Cardiac fibroblast (primary cell): ENCODE measurements at places on chromosomes 2 and 18.
A peak's percentile ranks its signal among the peaks of the same experiment; 100 is the strongest.

GRCh38 chr2:69798909-69799526 is 30.4 kb upstream of the GMCL1 start:
- peak; percentile 79 for DNase-seq

DNA sequence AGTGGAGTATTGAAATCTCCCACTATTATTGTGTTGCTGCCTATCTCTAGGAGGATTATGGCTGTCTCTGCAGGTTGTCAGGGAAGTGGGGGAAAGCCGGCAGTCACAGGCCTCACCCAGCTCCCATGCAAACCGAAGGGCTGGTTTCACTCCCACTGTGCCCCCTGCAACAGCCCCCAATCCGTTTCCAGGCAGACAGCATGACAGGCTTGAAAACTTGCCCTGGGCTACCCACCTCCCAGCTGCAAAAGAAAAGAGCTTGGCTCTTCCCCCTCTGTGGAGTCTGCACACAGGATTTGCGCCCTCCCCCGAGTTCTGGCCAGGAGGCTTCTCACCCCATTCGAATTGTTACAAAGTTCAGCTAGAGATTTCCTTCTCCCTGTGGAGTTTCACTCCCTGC is 87.4 kb upstream of the MSTN start:
- DNase-seq, result no peak

GRCh38 chr18:13376298-13376840 is 157.8 kb downstream of the LDLRAD4 start:
- DNase-seq, result no peak

- peak; percentile 19 for DNase-seq
These were observed 9.4 kb upstream of the CRYBA2 start for GRCh38 chr2:219002395-219003266.

GRCh38 chr2:27198627-27199026 is 13.2 kb upstream of the ATRAID start:
- DNase-seq, result no peak

DNA sequence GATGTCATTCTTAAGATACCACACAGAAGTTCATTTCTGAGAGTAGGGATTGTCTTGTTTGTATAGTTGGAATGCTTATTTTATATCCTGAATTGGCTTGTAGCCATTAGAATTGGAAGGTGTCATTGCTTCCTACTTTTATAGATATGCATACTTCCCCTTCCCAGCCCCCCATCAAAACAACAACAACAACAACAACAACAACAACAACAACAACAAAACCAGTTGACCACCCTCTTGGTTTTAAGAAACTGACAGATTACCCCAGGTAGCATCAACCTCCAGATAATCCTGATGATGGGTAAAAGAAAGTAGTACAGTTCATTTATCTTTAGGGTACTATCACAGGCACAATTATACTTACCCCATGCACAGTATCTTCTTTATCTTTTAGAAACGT is 20.0 kb downstream of the PHLPP1 start:
- no peak for DNase-seq

DNA sequence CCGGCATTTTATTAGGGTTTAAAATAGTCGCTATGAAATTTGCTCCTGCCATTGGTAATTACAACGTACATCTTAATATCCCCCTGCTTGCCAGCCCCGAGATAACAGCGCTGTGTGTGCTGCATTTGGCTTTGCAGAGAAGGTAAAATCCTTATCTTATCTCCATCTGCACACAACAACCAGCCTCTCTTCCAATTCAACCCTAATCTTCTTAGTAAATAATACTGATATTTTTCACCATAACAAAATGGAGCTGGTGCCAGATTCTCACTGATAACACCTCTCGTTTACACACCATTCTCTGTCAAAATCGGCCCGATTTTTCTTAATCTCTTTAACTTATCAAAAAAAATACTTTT is 61.4 kb upstream of the SIX3 start:
- no peak for DNase-seq

GRCh38 chr18:47772374-47773248 is 157.8 kb downstream of the SMAD2 start:
- DNase-seq, result peak; percentile 80

- peak; percentile 79 for DNase-seq
These were observed 116.1 kb downstream of the SPTBN1 start for GRCh38 chr2:54572262-54572635.

GRCh38 chr18:30616414-30616813 is 426.1 kb downstream of the DSC3 start:
- DNase-seq, result no peak

GRCh38 chr2:206353685-206354084 is 79.2 kb downstream of the ZDBF2 start:
- DNase-seq, result peak; percentile 16

GRCh38 chr2:102983786-102984185 is 222.0 kb downstream of the TMEM182 start:
- no peak for DNase-seq

GRCh38 chr2:155141418-155141817 is 442.9 kb downstream of the KCNJ3 start:
- DNase-seq, result no peak

- no peak for DNase-seq
These were observed 134.1 kb upstream of the LGALSL start for GRCh38 chr2:64319896-64320295.
